ENCODE measurements at places on chromosomes 6 and 20.

DNA sequence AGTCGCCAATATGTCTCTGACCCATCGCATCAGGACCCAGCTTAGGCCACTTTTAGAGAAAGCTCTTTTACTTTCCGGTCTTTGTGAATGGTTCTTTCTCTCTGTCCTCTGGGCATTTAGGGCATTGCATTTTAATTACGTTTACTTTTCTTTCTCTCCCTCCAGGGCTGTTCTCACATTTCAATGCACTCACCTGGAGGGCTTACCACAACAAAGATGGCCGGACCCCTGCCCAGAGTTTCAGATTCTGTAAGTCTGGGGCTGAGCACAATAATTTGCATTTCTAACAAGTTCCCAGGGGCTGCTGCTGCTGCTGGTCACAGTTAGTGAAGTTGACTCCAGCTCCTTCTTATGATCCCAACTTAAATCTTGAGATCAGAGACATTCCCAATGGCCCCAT, 3.0 kb downstream of the ANKRD66 start:
- no peak for DNase-seq

DNA sequence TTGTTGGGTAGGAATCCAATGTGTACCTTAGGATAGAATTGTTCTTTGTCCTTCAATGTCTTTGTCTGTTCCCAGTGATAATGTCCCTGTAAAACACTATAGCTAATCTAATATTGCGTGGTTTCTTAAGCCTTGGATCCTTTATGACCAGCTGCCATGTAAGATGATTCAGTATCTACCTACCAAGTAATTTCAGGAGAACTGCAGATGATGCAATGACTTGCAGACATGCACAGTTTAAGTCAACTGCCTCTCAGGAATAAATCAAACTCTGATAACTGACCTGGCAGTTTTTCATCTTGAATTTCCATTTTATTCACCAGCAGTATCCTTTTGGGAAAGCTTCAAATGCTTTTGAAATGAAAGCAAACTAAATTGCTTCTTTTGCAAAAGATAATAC, 157.8 kb downstream of the TPBG start:
- no peak for DNase-seq

- no peak for DNase-seq
Measured at GRCh38 chr6:38167598-38167997, 348.1 kb downstream of the ZFAND3 start.

DNA sequence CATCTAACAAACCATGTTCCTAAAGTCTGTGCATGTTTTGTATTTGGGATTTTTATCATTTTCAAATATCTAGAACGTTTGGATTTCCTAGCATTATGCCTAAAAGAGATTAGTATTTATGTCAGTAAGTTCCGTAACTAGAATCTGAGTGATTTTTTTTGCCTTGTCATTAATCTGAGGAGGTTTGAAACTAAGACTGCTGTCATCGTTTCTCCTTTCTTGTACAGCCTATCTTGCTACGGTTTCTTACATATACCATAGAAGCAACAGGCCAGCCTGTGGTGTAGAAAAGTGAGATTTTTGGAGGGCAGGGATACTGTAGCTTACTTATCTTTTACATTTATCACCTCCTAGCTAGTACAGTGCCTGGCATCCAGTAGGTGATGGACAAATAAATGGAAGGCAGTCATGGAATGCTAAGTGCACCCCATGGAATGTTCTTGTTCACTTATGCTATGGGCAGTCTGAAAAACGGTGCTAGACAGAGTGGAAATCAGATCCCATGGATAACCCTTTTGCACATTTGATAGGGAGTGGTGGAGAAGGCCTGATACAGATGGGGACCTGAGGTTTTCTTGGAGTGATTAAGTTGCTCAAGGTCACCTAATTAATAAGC, 93.9 kb downstream of the ARID1B start:
- DNase-seq: no peak

DNA sequence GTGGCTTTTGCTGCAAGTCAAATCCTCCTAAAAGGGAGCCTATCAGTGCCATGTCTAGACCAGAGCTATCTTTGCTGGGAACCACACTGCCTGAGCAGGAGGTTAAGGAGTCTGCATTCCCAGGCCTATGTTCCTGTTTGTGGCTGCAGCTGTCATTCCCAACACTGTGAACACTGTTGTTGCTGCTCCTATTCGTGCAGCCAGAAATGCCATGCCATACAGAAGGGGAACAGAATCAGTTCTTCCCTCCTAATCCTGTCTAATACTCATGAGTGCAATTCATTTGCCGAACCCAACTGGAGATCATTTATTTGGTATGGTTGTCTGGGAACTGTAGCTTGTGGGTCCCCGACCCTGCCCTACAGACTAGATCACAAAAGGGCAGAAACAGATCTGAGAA, 406.5 kb upstream of the GJE1 start:
- peak; percentile 32 for DNase-seq
